Mesenchymal stem cell (in vitro differentiated cells and primary cell): ENCODE measurements at places on chromosomes 12 and 14.

GRCh38 chr12:61523276-61523992 is 736.8 kb upstream of the USP15 start:
- H3K27me3 ChIP-seq, result no peaks in the 10 kb centered on the region
- H3K4me3 ChIP-seq, result no peak overlapping the region
- H3K4me1 ChIP-seq, result no peaks in the 10 kb centered on the region
- H3K36me3 ChIP-seq, result no peaks in the 10 kb centered on the region
- no peak for DNase-seq

DNA sequence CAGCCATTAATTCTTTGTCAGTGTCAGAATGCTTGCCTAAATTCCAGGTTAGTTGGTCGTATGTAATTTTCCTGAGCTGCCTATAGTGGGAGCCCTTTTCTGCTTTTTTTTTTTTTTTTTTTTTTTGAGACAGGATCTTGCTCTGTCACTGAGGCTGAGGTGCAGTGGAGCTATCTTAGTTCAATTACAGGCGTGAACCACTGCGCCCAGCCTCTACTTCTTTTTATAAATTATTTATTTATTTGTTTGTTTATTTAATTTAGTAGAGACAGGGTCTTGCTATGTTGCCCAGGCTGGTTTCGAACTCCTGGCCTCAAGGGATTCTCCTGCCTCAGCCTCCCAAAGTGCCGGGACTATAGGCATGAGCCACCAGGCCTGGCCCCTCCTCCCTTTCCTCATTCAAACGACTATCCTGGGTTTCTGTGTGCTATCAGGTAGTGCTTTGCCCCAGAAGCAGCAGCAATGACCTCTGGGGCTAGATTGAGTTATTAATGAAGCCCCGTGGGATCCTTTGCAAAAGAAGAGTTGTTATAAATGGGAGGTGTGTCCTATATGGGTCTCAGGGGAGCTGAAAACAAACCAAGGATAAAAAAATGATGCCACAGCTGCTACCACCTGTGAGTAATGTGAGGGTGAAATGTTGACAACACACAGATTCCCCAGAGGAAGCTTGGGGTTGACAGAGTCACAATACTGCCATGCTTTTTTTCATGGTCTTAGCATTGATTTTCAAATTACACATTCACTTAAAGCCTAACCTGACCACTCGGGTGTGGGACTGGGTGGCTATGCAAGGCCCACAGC is 34.6 kb upstream of the NFKBIA start:
- H3K4me3 ChIP-seq, result no peak overlapping the region
- DNase-seq, result no peak
- no peak overlapping the region for H3K27ac ChIP-seq
- no peaks in the 10 kb centered on the region for H3K27me3 ChIP-seq
- H3K36me3 ChIP-seq, result no peaks in the 10 kb centered on the region
- no peaks in the 10 kb centered on the region for H3K4me1 ChIP-seq

- H3K27me3 ChIP-seq, result no peaks in the 10 kb centered on the region
- H3K4me1 ChIP-seq, result no peaks in the 10 kb centered on the region
- no peaks in the 10 kb centered on the region for H3K36me3 ChIP-seq
- no peak for DNase-seq
- H3K4me3 ChIP-seq, result no peak overlapping the region
Observed at GRCh38 chr12:129366656-129367055, 513.4 kb downstream of the GLT1D1 start.

DNA sequence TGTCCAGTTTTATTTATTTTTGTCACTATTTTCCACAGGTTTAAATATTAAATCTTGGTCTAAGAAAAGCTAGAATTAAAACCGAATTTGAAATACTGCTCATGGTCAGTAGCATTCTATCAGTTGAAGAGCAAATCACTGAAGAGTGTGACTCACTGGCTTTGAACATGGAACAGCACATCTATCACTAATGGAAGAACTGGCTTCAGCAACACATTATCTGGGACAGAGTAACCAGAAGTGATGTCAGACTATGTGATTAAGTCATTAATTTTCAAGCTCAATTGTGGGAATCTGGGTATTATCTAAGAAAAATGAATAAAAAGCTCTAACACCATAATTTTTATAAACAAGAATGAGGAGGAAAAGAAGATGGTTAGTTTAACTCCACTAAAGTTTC is 527.5 kb downstream of the TMTC2 start:
- H3K4me1 ChIP-seq, result no peaks in the 10 kb centered on the region
- no peak overlapping the region for H3K27ac ChIP-seq
- no peak overlapping the region for H3K4me3 ChIP-seq
- no peaks in the 10 kb centered on the region for H3K36me3 ChIP-seq

DNA sequence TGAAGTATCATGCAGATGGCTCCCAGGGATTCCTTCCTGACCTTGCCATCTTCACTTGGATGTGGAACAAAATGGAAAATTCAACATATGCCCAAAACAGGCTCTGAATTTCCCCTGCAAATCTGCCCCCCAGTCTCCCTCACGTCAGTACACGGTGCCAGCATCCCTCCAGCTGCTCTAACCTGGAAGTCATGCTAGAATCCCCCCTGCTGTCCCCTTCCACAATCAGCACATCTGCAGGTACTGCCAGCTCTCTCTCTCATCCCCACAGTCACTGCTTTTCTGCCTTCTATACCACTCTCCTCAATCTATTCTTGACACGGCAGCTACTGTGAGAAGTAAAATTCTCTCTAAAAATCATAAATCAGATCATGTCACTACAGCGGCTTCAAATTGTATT is 21.6 kb downstream of the GALNT6 start:
- H3K27ac ChIP-seq, result no peak overlapping the region
- no peak for DNase-seq
- H3K4me3 ChIP-seq, result no peak overlapping the region
- no peaks in the 10 kb centered on the region for H3K27me3 ChIP-seq
- H3K36me3 ChIP-seq, result no peaks in the 10 kb centered on the region

DNA sequence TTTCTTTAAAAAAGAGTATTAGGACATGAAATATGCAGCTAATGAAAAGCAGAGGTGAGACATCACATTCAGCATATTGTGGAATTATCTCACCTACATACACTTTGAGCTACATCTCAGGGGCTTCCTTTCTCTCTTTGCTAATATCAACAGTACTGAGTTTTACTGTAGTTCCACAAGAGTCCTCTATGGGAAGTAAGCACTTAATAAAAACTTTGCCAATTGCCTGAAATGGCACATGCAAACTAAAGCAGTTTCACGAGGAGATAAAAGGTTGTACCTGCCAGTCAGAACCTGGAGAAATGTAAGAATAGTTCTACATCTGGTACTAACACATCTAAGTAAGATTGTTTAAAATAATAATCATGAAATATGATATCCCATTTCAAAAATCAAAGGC is 73.5 kb upstream of the GPHB5 start:
- no peaks in the 10 kb centered on the region for H3K27me3 ChIP-seq
- H3K4me1 ChIP-seq, result peaks cover 3% of the 10 kb centered on the region
- DNase-seq, result no peak
- no peak overlapping the region for H3K4me3 ChIP-seq
- H3K36me3 ChIP-seq, result peaks cover 12% of the 10 kb centered on the region
- H3K27ac ChIP-seq, result no peak overlapping the region

DNA sequence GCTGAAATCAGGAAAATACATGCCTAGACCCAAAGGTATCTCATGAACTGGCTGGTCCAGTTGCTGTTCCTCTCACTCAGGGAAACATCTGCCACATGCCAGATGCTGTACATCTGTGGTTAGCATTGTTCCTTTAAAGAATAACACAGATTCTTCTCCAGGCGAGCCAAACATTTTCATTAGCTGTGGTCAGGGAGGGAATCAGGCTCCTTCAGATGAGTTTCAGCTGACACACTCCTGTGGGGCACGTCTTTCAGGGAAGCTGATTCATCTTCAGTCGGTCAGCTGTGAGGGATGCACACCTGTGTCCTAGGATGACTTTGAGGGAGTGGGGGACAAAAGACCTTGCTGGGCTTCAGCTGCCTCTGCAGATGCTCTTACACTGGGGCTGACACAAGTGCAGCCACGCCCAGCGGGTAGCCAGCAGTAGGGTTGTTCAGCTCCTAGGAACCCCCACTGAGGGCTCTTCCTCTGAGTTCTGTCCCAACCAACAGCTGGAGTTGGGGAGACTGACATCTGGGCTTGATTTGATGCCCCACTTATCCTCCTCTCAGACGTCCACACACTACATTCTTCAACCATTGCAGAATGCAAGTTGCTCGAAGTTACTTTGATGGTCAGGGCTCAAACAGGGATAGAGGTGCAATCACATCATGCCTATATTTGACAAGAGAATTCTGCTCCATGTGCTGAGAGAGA is 155.0 kb downstream of the NUAK1 start:
- H3K27ac ChIP-seq, result peak overlapping the region; percentile 15
- no peaks in the 10 kb centered on the region for H3K36me3 ChIP-seq
- peaks cover 7% of the 10 kb centered on the region for H3K4me1 ChIP-seq
- DNase-seq, result peak; percentile 77
- no peaks in the 10 kb centered on the region for H3K27me3 ChIP-seq
- no peak overlapping the region for H3K4me3 ChIP-seq

GRCh38 chr12:52004042-52004648 is 2.6 kb upstream of the TAMALIN start:
- peaks cover 3% of the 10 kb centered on the region for H3K36me3 ChIP-seq
- H3K27ac ChIP-seq, result no peak overlapping the region
- H3K27me3 ChIP-seq, result peaks cover 8% of the 10 kb centered on the region

DNA sequence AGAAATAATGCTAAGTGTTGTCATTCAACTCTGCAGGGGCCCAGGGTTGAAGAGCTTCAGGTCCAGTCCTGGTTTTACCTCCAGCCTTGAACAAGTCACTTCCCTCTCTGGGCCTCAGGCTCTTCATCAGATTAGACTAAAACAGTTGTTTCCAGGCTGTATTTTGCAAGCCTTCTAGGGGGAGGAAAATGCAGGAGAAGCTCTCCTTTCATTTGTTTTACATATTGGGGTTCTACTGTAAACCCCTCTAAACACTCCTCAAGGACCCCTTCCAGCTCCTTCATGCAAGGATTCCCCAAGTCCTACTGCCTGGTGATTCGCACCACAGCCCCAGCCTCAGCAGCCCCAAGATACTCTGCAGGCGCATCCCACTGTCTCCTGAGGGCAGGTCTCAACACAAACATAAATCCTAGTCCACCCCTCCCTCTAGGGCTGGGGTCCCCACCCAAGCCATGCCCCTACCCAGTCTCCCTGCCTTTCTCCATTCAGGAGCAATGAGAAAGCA is 2.7 kb downstream of the SDR9C7 start:
- H3K27ac ChIP-seq, result no peak overlapping the region
- H3K36me3 ChIP-seq, result no peaks in the 10 kb centered on the region
- peaks cover 2% of the 10 kb centered on the region for H3K4me1 ChIP-seq
- peak; percentile 83 for DNase-seq
- H3K27me3 ChIP-seq, result peaks cover 49% of the 10 kb centered on the region

- H3K36me3 ChIP-seq, result no peaks in the 10 kb centered on the region
- no peak for DNase-seq
- H3K4me3 ChIP-seq, result no peak overlapping the region
- H3K4me1 ChIP-seq, result peaks cover 7% of the 10 kb centered on the region
- no peaks in the 10 kb centered on the region for H3K27me3 ChIP-seq
Observed at GRCh38 chr12:95718006-95718431, 72.5 kb downstream of the NTN4 start.

- no peak overlapping the region for H3K27ac ChIP-seq
- no peaks in the 10 kb centered on the region for H3K36me3 ChIP-seq
- H3K4me1 ChIP-seq, result peaks cover 4% of the 10 kb centered on the region
- no peak overlapping the region for H3K4me3 ChIP-seq
- DNase-seq, result peak; percentile 72
Observed at GRCh38 chr12:93419388-93420034, 22.2 kb downstream of the UBE2N start.

DNA sequence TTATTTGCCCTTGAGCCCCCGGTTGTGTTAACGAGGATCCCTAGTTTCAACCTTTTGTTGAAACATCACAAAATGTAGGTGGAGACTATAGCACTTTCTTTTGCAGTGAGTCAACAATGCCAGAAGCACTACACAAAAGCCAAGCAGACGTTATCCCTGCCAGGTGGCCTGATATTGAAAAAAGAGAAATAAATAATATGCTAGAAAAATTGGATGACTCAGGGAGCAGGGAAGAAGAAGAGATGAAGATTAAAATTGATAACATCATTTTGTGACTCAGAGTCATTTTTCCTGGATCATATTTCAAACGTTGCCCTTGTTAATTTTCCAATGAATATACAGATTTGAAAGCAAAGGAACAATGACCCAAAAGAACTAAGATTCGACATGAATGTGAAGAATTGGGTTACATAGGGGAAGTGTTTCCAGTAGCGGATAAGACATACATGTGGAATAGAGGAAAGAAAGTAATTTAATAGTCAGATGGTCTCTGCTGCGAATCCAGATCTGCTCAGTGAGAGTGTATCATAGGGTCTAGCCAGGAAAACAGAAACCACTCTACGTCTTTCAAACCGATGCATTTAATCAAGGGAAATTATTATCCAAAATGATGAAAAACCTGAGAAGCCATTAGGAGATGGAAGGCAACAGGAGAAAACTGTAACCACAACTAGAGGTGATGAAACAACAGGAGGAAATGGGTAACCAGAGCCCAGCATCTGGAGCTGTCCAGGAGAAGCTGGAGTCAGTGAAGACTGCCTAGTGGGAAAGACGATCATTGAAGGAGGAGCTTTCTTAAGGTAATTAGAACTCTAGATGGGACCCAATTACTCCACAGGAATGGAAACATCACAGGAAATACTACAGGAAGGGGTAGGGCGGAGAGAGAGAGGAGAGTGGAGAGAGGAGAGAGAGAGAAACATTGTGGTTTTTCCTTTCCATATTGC is 57.9 kb downstream of the RERG start:
- H3K27ac ChIP-seq, result no peak overlapping the region
- H3K36me3 ChIP-seq, result no peaks in the 10 kb centered on the region
- H3K4me1 ChIP-seq, result peaks cover 3% of the 10 kb centered on the region
- peak; percentile 33 for DNase-seq
- H3K27me3 ChIP-seq, result no peaks in the 10 kb centered on the region
- H3K4me3 ChIP-seq, result no peak overlapping the region

- no peaks in the 10 kb centered on the region for H3K27me3 ChIP-seq
- no peak for DNase-seq
- no peak overlapping the region for H3K4me3 ChIP-seq
- H3K4me1 ChIP-seq, result peaks cover 2% of the 10 kb centered on the region
Observed at GRCh38 chr14:34993426-34993825, 10.6 kb downstream of the SRP54 start.

- peak; percentile 83 for DNase-seq
- H3K4me3 ChIP-seq, result peak overlapping the region; percentile 75
- H3K27ac ChIP-seq, result peak overlapping the region; percentile 54
- no peaks in the 10 kb centered on the region for H3K36me3 ChIP-seq
- peaks cover 46% of the 10 kb centered on the region for H3K4me1 ChIP-seq
- no peaks in the 10 kb centered on the region for H3K27me3 ChIP-seq
Observed at GRCh38 chr12:48814262-48815125, 3.8 kb upstream of the CACNB3 start.

GRCh38 chr12:88562846-88563582 is 17.3 kb downstream of the KITLG start:
- H3K4me3 ChIP-seq, result peak overlapping the region; percentile 34
- H3K27ac ChIP-seq, result no peak overlapping the region
- H3K36me3 ChIP-seq, result no peaks in the 10 kb centered on the region
- DNase-seq, result peak; percentile 41
- H3K4me1 ChIP-seq, result no peaks in the 10 kb centered on the region

DNA sequence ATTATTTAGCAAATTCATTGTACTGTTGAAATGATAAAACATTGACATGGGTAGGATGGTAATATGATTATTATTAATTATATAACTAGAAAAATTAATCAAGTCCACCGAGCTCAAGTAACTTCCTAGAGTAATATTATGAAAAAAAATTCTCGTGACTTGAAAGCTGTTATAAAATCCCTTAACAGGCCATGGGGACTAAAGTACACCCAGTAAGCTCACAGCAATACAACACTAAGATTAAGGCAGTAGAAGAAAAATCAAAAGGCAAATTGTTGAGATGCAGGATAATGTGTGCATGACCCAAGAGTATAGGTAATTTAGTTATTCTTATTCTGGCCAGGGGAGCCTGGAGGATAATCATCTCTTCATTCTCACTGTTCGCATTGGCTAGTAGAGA is 162.6 kb upstream of the LRIG3 start:
- H3K4me3 ChIP-seq, result no peak overlapping the region
- no peak for DNase-seq
- no peaks in the 10 kb centered on the region for H3K36me3 ChIP-seq
